ENCODE measurements at places on chromosomes 12 and 14.
A peak's percentile ranks its signal among the peaks of the same experiment; 100 is the strongest.

DNA sequence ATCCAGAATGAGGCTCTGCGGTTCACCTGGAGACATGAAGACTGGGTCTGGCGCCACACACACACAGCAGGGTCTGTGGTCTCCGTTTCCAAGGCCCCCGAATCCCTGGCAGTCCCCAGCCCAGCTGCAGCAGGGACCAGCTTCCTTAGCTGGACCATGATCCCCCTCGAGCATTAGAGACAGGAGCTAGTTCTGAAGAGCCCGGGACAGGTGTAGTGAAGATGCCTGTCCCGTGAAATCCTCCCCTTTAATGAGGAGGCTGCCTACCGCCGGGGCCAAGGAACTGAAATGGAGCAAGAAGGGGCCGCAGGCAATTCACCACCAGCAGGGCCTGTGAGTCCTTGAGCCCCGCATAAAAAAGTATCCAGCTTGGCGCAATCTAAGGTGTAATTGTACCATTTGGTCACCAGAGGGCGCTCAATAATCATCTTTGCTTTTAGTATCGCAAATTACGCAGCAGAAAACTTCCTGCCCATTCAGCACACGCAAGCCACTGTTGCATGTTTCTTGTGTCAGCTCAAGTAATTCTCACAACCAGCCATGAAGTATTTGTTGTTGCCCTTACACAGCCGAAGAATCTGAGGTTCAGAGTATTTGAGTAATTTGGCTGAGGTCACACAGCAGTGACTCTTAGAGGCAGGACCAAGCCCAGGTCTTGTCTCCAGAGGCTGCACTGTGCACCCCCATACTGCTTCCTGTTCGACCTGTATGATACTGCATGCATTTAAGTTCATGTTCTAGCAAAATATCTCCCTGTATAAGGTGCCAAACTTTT lies 54.3 kb upstream of the PPP2R5C start:
- peak; percentile 68 for DNase-seq

GRCh38 chr12:3262470-3262869 lies 185.3 kb downstream of the TSPAN9 start:
- DNase-seq: no peak

- no peak for DNase-seq
Measured at GRCh38 chr12:3518902-3519301, 27.9 kb downstream of the PRMT8 start.

GRCh38 chr14:98458702-98459101 lies 813.3 kb downstream of the BCL11B start:
- no peak for DNase-seq

GRCh38 chr14:49489341-49489740 lies 96.8 kb downstream of the RPS29 start:
- no peak for DNase-seq

DNA sequence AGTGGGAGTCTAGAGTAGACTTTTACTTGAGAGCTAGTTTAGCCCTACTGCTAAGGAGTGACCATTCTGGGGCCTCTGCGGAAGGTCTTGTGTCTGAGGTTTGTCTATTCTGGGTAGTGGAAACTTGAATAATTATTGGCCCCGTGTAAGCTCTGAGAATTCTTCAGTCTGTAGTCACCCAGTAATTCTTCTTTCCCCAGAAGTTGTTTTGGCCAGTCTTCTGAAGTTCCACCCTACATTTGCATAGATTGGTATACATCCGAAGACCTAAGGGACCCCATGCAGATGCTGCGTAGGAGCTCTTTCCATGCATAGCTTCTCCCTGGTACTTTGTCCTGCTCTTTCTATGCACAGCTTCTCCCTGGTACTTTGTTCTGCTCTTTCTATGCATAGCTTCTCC lies 12.8 kb downstream of the CYP46A1 start:
- no peak for DNase-seq

DNA sequence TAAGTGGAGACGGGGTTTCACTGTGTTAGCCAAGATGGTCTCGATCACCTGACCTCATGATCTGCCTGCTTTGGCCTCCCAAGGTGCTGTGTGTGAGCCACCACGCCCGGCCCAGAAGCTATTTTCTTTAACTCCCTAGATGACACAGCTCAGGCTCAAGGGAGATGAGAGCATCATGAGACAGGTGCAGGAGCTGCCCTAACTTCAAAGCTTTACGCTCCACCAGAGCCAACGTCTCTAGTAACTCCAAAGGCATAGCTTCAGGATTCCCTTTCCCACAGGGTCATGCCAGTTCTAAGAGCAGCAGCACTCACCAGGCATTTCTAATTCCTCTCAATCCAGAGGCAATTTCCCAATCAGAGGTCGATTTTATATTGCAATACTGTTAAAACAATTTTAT lies 21.0 kb downstream of the NDUFA12 start:
- DNase-seq: no peak

DNA sequence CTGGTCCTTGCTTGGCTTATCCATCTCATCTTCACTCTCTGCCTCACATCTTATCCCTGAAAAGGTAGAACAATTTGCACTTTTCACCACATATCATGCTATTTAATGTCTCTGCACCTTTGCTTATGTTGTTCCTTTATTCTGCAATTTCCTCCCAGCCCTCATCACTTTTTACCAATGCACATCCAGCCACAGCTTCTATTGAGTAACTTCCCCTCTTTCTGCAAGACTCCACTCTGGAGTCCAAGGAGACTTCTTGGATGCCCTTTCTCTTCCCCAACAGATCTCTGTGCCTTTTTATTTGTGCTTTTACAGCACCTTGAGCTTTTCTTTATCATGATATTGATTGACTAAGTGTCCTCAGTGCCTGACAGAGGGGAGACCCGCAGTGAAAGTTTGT lies 797.1 kb downstream of the VRK1 start:
- DNase-seq: no peak
